NCI-H146 (cell line): ENCODE measurements at places on chromosomes 13 and 19.

- no peak for DNase-seq
Measured at GRCh38 chr19:50772476-50772875, 2.2 kb downstream of the GPR32 start.

DNA sequence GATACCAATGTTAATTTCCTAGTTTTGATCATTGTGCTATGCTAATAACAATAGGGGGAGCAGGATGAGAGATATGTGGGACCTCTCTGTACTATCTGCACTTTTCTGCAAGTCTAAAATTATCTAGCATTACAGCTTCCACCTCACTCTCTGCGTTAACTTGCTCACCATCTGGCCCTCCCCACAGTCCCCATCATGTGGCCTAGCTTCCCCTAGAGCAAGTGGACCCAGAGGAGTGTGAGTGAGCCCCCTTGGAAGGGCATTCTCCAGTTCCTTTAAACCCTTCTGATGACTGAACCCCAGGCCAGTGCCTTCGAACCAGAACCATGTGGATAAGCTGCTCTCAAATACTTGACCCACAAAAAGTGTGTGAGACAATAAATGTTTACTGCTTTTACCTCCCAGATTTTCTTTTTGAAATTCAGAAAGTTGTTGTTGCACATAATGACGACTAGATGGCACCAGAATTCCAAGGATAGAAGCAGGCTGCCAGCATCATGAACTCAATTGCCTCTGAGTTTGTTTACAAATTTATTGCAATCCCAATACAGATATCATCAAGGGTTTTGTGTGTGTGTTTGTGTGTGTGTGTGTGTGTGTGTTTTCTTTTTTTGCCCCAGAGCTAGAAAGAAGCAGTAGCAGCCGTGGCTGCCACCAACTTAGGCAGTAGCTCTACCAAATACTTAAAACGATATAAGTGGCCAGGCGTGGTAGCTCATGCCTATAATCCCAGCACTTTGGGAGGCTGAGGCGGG is 49.0 kb upstream of the ZNF780A start:
- peak; percentile 50 for DNase-seq

GRCh38 chr13:90800082-90800746 is 547.3 kb upstream of the MIR17HG start:
- DNase-seq: no peak

- no peak for DNase-seq
Measured at GRCh38 chr13:97226013-97226412, 3.9 kb downstream of the MBNL2 start.
